Iris pigment epithelial cell (primary cell): ENCODE measurements at places on chromosomes 16 and 17.

DNA sequence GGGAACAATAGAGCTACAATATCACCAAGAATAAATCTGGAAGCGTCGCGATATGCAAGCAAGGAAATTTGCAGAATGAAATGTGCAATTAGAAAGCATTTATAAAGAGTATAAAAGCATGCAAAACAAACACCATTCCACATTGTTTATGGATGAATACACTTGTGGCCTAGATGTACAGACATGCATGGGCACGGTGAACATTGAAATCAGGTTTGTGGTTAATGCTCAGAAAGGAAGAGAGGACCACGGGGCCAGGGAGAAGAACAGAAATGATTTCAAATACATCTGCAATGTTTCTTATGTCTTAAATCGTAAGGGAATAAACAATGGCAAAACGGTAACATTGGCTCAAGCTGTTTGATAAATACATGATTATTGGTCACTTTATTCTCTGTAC is 235.9 kb downstream of the FOXL1 start:
- DNase-seq = no peak

DNA sequence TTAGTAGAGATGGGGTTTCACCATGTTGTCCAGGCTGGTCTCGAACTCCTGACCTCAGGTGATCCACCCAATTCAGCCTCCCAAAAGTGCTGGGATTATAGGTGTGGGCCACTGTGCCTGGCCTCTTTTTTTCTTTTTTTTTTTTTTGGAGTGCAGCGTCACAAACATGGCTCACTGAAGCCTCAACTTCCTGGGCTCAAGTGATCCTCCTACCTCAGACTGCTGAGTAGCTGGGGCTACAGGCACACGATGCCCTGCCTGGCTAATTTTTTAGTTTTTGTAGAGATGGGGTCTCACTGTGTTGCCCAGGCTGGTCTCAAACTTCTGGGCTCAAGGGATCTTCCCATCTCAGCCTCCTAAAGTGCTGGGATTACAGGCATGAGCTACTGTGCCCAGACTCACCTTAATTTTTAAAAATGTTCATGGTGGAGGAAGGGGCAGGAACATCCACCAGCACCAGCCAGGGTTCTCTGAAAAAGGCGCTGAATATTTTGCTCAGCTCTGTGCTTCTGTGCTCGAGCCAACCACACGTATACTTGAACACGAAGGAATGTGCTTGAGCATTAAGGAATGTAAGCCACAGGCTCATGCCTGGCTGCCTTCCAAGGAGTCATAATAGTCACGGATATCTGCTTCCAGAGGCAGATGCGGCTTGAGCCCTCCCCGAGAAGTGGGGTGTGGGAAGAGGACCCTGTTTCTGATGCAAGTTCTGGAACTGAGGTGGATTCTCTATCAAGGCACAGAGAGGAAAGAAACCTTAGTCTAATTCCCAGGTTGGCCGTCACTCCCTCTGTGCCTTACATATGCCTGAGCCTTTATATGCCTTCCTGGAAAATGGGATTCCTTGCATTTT is 65.5 kb upstream of the CREBBP start:
- peak; percentile 99 for DNase-seq

DNA sequence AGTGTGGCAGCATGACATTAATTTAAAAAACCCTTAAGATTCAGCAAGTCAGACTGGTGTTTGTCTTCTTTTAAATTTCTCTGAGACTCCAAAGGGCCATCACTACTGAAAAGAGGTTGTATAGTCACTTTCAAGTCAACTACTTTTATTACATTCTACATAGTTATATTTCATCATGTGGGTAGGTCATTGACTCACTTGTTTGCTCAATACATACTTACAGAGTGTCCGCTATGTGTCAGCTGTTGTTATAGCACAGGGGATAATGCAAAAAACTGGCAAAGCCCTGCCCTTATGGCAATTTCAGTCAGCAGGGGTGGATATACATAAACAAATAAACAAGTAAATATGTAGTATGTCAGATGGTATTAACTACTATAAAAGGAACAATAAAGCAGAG is 2.5 kb upstream of the MYH4 start:
- no peak for DNase-seq

DNA sequence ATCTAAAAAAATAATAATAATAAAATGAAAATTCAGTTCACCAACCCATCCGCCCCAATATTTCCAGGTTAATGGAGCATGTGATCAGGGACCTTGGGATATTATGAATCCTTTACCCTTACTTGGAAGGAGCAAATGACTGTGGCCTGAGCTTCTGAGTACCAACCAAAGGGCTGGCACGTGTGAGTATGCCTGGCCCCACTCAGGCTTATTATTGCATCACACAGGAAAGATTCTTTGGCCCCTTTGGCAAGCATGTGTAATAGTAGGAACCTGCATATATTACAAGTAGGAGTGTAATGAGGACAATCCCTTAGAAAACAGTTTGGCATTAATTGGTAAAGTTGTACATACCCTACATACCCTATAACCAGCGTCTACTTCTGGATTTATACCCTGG is 7.2 kb upstream of the C17orf78 start:
- DNase-seq = peak; percentile 70

GRCh38 chr16:78843978-78844377 is 744.5 kb downstream of the WWOX start:
- no peak for DNase-seq

DNA sequence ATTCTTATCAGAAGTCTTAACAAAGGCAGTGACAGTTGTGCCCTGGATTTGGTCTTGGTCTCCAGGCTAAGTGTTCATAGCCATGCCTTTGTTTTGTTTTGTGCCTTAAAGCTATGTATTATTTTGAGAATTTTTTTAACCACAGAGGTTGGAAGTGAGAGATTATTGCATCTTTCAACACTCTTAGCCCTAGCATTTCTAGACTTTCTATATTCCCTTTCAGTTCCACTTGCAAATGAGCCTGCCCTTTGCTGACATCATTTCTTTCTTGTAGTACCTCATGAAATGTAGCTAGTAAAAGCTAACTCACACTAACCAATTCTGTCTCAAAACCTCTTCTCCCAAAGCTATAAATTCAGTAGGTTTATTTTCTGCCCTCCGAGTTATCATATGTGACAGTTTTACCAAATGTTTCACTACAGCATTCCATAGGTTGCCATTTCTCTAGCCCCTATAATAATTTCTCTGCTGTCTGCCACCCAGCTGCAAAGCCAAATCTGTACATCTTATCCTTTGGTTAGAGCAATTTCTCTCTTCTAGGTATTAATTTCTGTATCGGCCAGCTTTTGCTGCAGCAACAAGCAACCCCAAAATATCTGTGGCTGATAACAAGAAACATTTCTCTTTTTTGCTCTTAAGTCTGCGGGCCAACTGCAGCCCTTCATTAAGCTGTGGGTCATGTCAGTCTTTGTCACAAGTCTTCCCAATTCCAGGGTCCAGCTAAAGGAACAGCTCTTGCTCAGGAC is 14.2 kb upstream of the CCL1 start:
- no peak for DNase-seq

GRCh38 chr17:58242171-58242784 is 3.9 kb downstream of the LPO start:
- no peak for DNase-seq

GRCh38 chr17:50766222-50767023 is 895 bp downstream of the ANKRD40CL start:
- DNase-seq = no peak

GRCh38 chr17:43368740-43369506 is 29.9 kb upstream of the ARL4D start:
- DNase-seq = peak; percentile 83

- no peak for DNase-seq
These were observed 8.0 kb downstream of the TRPV2 start for GRCh38 chr17:16423226-16423872.

DNA sequence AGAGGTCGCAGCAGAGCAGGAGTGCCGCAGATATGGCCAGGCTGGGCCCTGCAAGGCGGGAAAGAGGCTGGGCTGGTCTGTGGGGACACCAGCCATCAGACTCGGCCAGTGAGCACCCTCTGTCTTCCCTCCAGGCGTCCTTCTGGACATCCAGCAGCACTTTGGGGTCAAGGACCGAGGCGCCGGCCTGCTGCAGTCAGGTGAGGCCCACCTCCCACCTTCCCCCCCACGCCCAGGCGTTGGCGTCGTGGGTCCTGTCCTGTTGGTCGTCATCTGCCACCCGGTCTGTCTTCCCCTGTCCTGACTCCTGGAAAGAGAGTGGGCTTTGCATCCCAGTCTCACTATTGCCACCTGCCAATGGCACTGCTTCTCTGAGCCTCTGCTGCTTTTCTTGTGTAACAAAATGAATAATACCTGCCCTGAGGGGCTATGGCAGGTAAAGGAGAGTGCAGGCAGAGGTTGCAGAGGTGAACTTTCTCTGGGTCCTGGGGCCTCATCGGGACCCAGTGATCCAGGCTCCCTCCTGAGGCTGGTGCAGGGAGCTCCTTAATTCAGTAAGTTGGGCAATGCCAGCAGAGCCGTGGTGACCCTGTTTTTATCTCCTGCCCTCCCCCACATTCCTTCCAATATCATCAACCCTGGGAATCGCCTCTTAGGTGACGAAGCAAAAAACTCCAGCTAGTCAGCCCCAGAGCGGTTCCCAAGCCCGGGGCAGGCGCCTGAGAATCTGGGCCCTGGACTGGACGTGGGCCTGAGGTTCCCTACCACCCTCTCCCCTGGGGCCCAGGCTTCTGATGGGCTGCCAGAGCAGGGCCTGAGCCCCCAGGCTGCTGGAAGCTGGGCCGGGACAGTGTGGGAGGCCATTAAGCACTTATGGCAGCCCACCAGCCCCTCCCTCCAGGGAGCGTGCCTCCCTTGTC is 14.7 kb downstream of the SPNS2 start:
- no peak for DNase-seq

GRCh38 chr17:66963909-66964771 is at the start of gene CACNG4:
Gene CACNG4 (plus strand): TSS chr17:66964707. CDS start chr17:66964912, 205 bp downstream.
- no peak for DNase-seq

DNA sequence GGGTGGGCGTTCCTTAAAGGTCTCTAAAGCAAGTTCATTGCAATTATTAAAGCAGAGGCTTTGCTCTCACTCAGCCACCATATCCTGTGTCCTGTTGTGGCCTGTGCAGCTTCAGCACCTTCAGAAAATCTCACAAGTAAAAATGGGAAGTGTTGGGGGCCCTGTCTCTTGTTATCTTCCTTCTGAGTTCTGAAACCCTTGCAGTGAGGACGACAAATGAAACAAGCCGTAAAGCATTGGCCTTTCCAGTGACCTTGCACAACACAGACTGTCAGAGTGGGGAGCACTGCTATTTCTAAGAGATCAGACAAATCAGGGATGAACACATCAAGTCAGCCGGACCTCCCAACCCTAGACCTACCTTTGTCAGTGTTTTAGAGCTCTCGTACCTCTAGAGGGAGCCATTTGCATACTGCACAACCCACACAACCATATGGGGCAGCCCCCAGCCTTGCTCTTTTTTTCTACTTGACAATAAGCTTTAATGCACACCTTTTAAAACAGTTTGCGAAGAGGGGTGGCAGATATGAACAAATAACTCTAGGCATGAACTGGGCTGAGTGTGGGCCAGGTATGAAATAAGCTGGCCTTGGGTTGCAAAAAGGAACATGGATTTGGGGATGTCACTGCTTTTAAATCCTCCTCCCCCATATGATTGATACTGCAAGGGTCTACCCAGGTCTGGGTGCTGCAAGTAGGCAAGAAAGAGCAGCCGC is 89.8 kb downstream of the KATNIP start:
- DNase-seq = peak; percentile 68
